H54 (cell line): ENCODE measurements at places on chromosomes 13 and 19.
A peak's percentile ranks its signal among the peaks of the same experiment; 100 is the strongest.

GRCh38 chr19:33470686-33471085 is 50.9 kb downstream of the PEPD start:
- no peak for DNase-seq

- DNase-seq, result no peak
These were observed 51.5 kb downstream of the MRPL57 start for GRCh38 chr13:21227917-21228316.

GRCh38 chr13:102799426-102800144 is 666 bp downstream of the BIVM start:
- DNase-seq, result peak; percentile 49

DNA sequence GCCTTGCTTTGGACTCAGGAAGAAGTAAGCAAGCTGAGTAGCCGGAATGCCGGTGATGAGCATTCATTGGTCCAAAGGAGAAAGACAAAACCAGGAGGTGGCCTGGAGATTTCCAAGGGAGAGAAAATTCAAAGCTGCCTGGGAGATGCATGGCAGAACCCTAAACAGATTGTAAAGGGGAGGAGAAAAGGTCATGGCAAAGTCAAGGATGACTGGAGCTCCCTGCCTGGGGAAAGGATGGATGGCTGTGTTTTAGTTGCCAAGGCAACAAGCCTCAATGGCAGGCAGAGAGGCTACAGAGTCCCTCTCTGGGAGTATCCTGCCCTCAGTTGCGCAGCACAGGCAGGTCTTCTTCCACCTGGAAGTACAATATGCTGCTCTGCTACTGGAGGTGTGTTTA is 134.0 kb downstream of the ENOX1 start:
- no peak for DNase-seq
